Renal pelvis (tissue), 12 donors: ENCODE measurements at places on chromosomes 4 and X. TPM values are rescaled to one million over a fixed set of nuclear protein-coding genes. Genes with fewer than 3 reads are reported as not detected.
A peak's percentile ranks its signal among the peaks of the same experiment; 100 is the strongest.

Gene LRAT
- polyA plus RNA-seq: 0.44 TPM

Gene MAGEA2B
- polyA plus RNA-seq: not detected

Gene TRMT10A
- polyA plus RNA-seq: 15.0 TPM

Gene IL1RAPL2
- polyA plus RNA-seq: 2.2 TPM

Gene RIPPLY1
- polyA plus RNA-seq: 2.8 TPM

Gene APBB2
- 59.5 TPM for polyA plus RNA-seq

GRCh38 chr4:76811604-76812412 is 86.1 kb downstream of the SOWAHB start:
- peak; percentile 88 for DNase-seq

DNA sequence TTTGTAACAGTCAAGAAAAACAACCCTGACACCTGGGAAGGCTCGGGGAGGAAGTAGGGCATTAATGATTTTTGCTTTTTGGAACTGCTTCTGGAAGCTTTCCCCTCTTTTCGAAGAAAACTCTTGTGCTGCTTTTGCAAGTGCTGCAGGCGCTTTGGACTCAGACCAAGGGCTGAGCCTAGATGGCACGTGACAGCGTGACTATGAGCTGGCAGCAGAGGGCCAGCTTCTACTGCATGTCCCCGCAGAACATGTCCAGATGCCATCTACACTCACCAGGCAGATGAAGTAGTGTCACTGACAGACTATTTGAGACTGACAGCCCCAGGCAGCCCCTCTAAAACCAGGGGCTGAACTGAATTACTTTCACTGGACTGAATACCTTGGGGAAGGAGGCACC is 6.2 kb downstream of the NR0B1 start:
- DNase-seq: no peak

DNA sequence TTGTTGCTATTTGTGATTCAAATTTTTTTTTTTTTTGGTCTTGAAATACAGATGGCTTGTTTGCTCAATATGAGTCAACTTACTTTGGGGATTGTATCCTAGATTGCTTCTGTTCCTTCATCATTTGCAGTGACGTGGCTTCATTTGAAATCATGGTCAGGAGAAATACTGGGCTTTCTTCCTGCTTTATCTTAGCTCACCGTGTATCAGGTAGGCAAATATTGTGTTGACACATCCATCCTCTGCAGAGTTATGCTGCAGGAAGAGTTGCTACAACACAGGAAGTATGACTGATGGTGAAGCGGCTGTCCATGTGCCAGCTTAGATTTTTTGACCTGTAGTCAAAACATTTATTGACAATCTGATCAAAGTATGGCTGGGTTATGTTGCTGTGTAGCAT is 232.2 kb downstream of the C4orf33 start:
- DNase-seq: no peak

GRCh38 chr4:106095408-106095807 is 200.1 kb downstream of the NPNT start:
- no peak for DNase-seq

- peak; percentile 10 for DNase-seq
Observed at GRCh38 chrX:139194571-139195280, 335.8 kb upstream of the F9 start.

DNA sequence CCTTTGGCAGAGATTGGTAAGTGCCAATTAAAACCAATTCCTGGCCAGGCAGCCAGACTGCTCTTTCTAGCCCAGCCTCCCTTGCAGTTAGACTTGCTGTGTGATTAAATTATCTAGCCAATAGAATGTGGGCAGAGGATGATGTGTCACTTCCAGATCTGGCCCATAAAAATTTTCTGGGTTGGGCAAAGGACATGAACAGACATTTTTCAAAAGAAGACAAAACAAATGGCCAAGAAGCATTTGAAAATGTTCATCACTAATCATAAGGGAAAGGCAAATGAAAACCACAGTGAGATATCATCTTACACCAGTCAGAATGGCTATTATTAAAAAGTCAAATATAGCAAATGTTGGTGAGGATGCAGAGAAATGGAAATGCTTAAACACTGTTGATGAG is 71.4 kb upstream of the STIM2 start:
- DNase-seq: no peak

DNA sequence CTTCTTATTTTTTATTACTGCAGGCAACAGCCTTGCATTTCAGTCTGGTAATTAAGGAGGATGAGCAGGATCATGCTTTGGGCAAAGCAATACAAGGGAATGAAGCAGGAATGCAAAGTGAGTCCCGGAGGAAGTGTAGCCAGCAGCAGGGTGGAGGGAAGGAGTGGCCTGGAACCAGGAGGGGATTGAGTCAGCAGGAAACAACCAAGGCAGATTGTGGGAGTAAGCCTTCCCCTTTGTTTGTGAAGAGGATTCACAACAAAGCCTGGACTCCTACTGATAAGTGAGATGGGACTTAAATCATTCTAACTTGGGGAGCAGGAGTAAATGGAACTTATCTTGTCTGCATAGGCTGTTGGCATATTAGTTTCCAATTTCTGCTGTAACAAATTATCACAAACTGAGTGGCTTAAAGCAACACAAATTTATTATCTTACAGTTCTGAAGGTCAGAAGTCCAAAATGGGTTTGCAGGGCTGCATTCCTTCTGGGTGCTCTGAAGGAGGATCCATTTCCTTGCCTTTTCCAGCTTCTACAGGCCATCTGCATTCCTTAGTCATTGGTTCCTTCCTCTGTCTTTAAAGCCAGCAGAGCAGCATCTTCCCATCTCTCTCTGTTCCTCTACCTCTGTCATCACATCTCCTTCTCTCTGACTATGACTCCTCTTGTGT is 93.2 kb upstream of the AP1S2 start:
- no peak for DNase-seq

DNA sequence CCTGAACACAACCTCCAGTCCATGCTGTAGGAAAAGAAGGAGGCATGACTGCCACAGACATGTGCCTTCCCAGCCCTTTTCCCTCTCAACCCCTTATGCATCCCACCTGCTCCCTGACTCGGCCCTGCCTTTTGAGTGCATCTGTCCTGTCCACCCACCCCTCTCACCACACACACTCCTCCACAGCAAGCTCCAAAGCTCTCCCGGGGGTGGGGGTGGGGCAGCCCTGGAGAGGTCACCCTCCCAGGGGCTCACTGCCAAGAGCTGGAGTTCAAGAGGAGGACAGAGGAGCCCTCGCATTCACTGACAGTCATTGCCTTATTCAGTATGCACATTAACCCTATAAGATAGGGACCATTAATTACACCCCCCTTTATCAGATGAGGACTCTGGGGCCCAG is 46.6 kb upstream of the MAMLD1 start:
- peak; percentile 23 for DNase-seq
